ENCODE measurements at places on chromosomes 12 and 14. TPM values are rescaled to one million over a fixed set of nuclear protein-coding genes. Genes with fewer than 3 reads are reported as not detected.
A peak's percentile ranks its signal among the peaks of the same experiment; 100 is the strongest.

DNA sequence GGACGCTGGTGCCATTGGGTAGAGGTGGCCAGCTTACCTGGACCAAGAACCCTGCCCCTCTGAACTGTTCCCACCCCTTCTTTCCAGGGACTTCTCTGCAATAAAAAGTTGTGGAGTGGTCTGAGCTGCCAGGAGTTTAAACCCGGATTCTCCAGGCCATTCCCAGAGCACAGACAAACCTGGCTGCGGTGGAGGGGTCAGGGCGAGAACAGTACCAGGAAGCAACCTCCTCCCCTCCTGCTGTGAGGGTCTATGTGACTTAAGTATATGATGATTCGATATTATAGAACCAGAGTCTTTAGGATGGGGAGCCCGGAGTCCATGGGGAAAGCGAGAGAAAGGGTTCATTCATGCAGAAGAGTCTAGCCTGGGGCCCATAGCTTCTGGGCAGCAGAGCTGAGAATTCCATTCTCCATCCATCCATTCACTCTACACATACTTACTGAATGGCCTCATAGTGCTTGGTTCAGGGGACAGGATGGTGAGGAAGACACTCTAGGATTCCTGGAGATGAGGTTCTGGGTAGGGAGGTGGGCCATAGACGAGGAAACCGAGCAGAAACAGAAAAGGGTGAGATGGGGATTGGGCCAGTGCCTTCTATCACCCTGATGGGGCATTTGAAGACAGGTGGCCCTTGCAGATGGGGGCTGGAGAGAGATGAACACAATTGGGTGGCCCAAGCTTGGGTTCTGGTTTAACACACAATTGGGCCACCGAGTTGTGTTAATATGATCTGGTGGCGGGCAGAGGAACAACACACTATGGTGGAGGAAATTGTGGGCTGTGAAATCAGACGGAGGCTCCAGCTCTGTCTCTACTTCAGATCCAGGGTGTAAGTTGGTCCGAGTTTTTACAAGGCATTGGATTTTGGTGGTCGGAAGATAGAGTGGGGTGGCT is 5.2 kb downstream of the KRT86 start:
- DNase-seq = no peak

DNA sequence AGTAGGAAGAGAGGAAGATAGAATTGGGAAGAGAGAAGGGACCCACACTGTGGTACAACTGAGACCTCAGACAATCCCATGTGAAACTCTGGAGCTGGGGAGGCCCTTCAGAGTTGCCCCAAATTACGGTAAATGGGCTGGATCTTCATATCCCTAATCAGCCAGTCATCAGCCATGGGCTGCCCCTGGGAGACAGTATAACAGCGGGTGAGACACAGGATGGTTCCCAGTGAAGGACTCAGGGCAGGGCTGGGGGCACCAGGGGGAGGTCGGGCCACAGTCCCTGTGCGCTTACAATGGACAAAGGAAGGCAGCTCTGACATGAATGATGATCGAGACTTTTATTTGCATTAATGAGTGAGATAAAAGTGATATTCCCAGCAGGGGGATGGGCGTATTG is 74.2 kb upstream of the BDKRB2 start:
- no peak for DNase-seq

DNA sequence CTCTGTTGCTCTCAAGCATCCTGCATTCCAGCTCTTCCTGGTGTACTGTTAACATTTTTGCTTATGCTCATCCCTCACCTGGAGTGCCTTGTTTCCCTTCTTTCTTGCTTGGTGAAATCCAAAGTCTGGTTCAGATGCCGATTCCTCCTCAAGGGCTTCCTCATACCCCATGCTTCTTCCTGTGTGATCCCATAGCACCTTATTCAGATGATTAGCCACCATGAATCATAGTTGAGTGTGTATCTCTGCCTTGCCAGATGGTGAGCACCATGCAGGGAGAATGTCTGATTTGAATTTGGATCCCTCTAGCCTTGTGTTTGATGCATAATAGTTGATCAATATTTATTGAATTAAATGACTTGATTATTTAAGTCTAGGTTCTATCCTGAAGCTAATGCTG is 39.4 kb upstream of the ANO4 start:
- no peak for DNase-seq

DNA sequence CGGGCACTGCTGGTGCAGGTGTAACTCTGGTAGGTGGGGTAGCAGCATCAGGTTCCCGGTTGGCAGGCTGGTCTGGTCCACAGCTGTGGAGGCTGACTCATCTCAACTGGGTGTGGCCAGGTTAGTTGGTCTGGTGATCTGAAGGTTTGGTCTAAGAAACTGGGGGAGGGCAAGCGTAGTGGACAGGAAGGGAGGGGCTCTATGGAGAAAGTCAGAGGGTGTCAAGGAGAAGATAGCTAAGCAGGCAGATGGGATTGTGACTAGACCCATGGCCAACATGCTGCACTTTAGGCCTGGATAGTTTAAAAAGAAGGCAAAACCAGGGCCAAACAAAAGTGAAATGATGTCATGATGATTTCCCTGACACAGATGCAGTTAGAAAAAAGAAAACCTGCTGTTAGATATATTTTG is 7.9 kb downstream of the TRIM9 start:
- DNase-seq = peak; percentile 36

GRCh38 chr14:92524602-92525185 is 11.1 kb downstream of the RIN3 start:
- DNase-seq = no peak

- DNase-seq = peak; percentile 29
Measured at GRCh38 chr12:4908684-4909409, 858 bp upstream of the KCNA1 start.

DNA sequence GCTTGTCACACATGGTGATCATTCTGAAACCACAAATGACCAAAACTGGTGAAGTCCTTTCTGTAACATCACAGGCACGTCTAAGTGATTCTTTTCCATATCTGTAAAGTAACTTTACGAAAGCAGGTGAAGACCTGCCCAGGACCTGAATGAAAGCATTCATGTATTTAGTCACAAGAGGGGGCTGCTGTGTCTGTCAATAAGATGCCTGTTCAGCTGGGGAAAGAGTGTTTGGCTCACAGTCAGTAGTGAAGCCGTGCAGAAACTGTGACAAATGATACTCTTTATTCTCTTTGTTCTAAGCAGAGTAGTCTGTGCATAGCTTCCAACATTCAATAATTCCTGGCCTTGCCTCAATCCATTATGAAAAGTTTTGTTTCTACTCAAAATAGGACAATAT is 373.5 kb upstream of the OR4E1 start:
- peak; percentile 63 for DNase-seq

The NRXN3 gene
- 0.49 TPM for total RNA-seq

The SLC6A13 gene
- total RNA-seq = 2.4 TPM

The PLBD2 gene
- 5.4 TPM for total RNA-seq

The RIMKLB gene
- 74.8 TPM for total RNA-seq

The IRAK3 gene
- 7.8 TPM for total RNA-seq
